Left colon (tissue), 2 donors: ENCODE measurements at places on chromosomes 5 and 9. TPM values are rescaled to one million over a fixed set of nuclear protein-coding genes. Genes with fewer than 3 reads are reported as not detected.

DNA sequence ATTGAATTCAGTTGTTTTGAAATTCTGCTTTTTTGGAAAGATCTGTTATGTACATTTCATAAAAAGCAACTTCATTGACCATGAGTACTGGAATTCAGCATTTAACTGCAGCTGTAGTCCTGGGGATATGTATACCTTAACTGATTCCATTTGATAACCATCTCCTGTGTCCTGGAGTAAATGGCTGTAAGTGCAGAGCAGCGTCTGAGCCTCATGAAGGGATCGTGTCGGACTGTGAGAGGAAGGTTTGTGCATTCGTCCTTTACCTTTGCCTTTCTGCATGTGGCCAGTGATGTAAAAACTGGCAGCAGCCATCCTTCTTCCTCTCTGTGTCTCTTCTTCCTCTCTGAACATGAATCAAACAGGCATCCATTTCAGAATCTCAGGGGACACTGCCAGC, 287.2 kb downstream of the FANCC start:
- DNase-seq, result no peak

DNA sequence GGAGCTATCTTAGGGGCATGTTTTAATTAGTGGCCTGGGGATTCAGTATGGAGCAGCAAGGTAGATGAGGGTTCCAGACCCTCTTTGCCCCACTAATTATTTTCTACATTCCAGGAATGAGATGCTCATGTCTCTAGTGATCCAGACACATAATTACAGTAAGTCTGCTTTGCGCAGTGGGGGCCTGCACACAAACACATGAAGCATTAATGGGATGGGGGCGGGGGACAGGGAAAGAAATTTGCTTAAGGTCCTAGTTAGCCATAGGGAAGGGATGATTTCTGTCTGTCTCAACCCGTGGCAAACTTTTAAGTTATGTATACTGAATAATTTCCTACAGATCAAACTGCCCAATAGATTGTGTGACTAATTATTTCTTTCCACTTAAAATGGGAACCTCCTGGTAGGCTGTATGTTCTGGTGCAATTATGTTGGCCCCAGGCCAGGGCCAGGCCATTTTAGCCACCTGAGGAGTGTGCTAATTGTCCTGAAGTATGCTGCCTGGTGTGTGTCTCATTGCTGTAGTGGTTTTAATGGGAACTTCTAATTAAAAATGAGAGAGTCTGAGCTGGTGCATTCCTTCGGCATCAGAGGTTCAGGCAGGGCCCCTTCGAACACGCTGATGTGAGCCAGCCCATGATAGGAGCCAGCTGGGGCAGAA, 134.4 kb downstream of the PTTG1 start:
- DNase-seq, result peak; percentile 28

GRCh38 chr9:29866556-29866955, 2293.3 kb upstream of the C9orf72 start:
- DNase-seq, result no peak

C1QTNF2 gene
- 0.73 TPM for total RNA-seq

SV2C gene
- total RNA-seq, result 0.24 TPM
